ENCODE measurements at places on chromosomes 7 and 10.

GRCh38 chr10:34796133-34796532 is 19.0 kb downstream of the PARD3 start:
- no peak for DNase-seq

GRCh38 chr10:86862373-86862772 is 95.0 kb downstream of the MMRN2 start:
- no peak for DNase-seq

DNA sequence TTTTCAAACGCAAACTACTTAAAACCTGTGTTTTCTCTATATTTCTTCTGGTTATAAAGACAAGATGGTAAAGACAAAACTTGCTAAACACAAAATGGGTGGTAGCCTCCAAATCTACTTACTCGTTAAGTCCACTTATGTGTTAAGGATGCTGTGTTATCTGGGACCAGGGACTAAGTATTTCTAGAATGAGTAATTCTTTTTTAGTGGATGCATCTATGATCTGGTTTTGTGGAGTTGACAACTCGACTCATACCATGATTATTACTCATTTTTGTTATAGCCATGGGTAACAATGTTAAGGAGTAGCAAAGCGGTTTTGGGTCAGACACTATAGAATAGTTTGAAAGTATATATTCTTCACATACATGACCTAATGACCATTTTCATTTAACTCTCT is 239.5 kb upstream of the FOXP2 start:
- peak; percentile 59 for DNase-seq

GRCh38 chr10:106278383-106278782 is 886.1 kb downstream of the SORCS1 start:
- peak; percentile 13 for DNase-seq

DNA sequence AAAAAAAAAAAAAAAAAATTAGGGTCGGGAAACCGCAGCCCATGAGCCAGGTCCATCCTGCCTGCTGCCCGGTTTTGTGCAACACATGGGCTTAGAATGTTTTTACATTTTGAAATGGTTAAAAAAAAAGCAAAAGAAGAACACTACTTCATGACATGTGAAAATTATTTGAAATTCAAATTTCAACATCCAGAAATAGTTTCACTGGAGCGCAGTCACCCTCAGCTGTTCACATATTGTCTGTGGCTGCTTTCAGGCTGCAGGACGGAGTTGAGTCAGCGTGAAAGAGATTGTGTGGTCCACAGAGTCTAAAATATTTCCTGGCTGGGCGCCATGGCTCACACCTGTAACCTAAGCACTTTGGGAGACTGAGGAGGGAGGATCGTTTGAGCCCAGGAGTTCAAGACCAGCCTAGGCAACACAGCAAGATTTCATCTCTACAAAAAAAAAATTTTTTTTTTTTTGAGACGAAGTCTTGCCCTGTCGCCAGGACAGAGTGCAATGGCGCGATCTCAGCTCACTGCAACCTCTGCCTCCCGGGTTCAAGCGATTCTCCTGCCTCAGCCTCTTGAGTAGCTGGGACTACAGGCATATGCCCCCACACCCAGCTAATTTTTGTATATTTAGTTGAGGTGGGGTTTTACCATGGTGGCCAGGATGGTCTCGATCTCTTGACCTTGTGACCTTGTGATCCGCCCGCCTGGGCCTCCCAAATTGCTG is 63.9 kb upstream of the ECHDC3 start:
- DNase-seq = peak; percentile 35

GRCh38 chr10:103739039-103739764 is 116.2 kb downstream of the SH3PXD2A start:
- DNase-seq = peak; percentile 98

DNA sequence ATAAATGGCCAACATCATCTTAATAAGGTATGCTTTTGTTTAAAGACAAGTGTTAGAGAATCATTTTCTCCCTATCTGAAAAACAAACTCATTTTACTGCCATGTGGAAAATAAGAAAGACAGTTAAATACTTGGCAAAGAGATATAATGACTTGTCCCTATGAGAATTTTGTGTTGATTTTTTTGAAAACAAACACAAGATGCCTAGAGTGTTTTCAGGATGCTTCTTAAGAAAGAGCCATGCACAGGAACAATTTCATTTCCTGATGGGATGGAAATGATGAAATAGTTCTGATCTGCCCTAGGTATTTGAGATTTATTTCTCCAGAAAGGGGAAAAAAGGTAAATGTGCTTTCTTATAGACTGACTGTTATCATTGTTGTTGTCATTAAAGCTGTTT is 237.5 kb upstream of the GNAI1 start:
- no peak for DNase-seq

DNA sequence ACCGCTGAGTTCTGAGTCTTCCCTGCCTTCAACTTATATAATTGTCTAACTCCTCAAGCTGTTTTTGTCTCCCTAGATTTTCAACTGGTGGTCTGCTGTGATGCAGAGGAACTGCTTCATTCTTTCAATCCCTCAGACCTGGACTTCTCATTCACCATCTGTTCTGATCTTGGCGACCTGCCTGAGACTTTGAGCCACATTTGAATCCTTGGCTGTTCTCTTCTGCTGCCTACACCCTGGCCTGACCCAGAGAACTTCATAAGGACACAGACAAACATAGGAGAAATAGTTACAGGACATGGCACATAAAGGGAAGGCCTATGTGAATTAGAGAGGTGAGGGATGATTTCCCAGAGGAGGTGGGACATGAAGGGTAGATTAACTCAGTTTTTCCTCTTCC is 326.7 kb downstream of the PTEN start:
- DNase-seq = no peak

DNA sequence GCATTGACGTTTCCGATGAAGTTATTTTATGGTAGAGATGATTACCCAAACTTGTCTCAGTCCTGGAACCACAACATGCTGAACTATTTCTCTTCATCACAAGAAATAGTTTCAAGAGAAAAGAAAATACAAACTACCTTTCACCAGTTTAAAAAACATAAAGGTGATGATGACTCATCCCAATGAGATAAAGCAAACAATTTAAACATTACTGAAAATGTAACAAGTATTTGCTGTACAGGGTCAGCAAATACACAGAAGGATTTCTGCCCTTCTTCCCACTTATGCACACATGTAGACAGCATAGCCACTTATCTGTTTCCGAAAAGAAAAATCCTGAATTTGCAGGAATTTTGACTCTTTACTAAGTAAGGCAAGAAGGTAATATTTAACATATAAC is 50.8 kb downstream of the RHOBTB1 start:
- no peak for DNase-seq

GRCh38 chr10:10663622-10664021 is 354.1 kb upstream of the CELF2 start:
- no peak for DNase-seq

GRCh38 chr10:29535778-29536453 is 98.9 kb downstream of the SVIL start:
- no peak for DNase-seq

GRCh38 chr7:147400221-147400689 is 1190.3 kb upstream of the C7orf33 start:
- DNase-seq = peak; percentile 10

GRCh38 chr7:101308245-101309085 is 13.1 kb downstream of the IFT22 start:
- DNase-seq = peak; percentile 69

DNA sequence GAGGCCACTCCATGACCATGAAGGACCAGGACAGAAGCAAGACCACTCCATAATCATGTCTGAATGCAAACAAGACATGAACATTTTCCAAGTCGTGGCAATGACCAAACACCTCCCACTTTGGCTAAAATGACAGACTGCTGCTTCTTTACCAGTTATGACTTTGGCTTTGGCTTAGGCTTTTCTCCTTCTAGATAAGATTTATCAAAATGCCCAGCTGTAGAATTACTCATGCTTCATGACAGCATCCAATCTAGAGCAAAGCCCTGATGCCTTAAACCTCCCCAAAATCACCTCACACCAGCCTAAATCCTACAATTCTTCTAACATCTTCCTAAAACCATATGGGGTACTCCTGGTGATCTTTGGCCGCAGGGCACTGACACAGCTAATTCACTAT is 102.1 kb downstream of the VPS41 start:
- DNase-seq = no peak
